ENCODE measurements at places on chromosomes 1 and 21.

DNA sequence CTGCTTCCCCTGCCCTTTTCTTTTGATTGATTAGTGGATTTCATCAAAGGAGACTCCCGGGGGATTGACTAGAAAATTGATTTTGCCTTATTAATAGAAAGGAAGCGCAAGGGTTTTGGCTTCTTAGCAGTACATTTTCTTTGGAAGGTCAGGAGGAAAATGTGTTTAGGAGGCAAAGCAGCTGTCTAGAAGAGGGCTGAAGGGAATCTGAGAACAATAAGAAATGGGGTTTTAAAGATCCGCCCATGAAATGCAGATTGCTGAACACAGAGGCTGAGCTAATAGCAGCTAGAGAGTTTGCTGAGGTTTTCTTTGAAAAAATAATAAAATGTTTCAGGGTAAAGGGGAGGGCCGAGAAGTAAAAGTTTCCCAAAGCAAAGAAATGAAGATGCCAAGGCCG, 4.9 kb downstream of the SERTAD4 start:
- DNase-seq = no peak

GRCh38 chr1:192810253-192810880, 1.5 kb downstream of the RGS2 start:
- DNase-seq = peak; percentile 72

- peak; percentile 46 for DNase-seq
Measured at GRCh38 chr1:72371259-72372035, 89.1 kb upstream of the NEGR1 start.

GRCh38 chr21:36863260-36863659, 103.2 kb downstream of the HLCS start:
- no peak for DNase-seq
